ENCODE measurements at places on chromosomes 16 and 17.
A peak's percentile ranks its signal among the peaks of the same experiment; 100 is the strongest.

DNA sequence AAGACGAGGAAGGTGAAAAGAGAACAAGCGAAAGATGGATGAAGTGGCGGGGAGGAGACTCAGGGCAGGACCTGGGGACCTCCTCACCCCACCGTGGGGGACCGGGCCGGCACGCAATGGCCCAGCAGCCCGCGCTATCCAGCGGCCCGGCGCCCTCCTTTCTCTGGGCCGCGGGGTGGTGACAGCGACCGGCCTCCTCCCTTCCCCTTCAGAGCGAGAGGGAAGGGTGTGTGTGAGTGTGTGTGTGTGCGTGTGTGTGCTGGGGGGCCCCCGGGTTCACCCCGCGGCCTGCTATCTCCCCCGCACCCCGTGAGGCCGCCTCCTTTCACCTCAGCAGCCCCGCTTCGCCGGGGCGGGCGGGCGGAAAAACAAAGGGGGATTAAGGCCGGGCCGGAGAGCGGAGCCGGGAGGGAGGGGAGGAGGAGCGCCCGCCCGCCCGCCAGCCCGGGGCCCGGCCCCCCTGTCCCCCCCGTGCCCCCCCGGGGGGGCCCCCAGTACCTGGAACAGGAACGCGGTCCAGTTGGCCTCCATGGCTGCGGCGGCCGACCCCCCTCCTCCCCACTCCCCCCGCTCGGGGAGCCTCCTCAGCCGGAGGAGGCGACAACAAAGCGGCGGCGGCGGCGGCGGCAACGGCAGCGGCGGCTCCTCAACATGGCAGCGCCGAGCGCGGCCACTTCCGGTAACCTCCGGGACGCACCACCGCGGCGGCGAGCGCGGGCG lies at the start of gene VEZF1:
Gene VEZF1 (minus strand): TSS at position 674 of the 720 bp plus-strand sequence. CDS start 143 bp downstream, at position 531.
- peak; percentile 84 for DNase-seq

DNA sequence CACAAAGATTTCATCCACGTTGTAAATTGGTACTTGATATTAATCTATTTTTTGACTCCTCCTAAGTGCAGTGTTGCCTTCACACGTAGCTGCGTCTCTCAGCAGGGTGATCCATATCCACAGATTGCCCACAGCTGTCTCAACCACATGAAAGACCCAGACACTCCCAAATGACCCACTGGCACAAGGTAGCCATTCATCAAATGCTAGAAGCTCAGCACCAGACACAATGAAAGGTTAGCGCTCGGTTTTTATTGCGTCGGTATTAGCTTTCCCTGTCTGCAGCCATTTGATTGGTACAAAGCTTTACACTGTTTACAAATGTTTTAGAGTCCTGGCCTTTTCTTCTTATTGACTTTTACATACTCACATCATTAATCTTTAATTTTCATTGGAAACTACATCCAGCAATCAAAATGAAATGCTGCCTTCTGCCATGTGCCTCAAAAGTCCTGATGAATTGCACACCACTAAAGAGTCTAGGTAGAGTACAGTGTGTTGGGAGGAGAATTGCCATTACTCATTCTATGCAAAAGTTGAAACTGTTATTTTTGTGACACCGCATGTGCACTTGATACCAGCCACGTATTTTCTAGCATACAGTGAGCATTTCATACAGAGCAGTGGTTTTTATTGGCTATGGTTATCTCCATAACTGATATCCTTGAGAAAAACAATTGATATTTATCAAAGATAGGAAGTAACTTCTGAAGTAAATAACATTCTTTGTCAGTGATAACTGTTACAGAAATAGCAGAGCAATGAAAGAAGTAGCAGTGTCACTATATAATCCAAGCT lies 127.3 kb upstream of the NUDT7 start:
- no peak for DNase-seq

DNA sequence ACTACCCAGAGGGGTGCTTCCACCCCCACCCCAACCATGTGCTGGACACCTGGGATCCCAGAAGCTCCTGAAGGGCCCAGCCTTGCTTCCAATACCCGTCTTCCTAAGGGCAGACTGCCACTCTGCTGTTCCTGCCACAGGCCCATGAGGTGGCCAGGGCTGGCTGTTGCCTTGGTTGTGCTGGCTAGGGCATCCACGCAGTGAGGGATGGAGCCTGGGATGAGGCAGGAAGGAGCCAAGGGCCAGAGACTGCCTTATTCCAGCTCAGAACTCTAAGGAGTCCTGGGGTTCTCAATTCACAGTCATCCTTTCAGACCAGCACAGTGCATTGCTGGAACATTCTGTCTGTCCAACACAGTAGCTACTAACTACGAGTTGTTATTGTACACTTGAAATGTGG lies 37.8 kb downstream of the BCO1 start:
- no peak for DNase-seq

- DNase-seq: peak; percentile 78
Measured at GRCh38 chr17:47205419-47205963, 3.7 kb upstream of the MYL4 start.

DNA sequence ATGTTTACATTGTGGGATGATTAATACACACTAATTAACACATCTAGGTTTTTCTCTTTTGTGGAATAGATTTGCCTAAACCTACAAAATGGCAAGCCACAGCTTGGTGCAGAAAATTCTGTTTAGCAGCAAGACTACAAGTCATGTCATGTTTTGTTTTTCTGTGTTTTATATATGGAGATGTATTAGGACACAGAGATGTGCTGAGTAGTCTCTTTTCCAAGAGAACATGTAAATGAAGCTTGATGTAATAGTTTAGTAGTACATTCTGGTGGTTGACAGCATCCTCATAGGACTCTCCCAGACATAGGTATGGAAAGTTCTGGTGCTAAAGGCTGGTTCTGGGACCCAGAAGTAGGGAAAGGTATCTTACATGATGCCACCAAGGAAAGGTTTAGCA lies 1345.4 kb downstream of the CDH11 start:
- no peak for DNase-seq

- no peak for DNase-seq
Measured at GRCh38 chr16:23244122-23244521, 58.0 kb upstream of the SCNN1B start.

GRCh38 chr17:81406117-81406953 lies 11.1 kb downstream of the BAHCC1 start:
- no peak for DNase-seq

Data from CD4-positive, alpha-beta T cell treated with Interleukin-12 subunit alpha and Interleukin-12 subunit beta, for 1 hour (primary cell).